Smooth muscle cell of the pulmonary artery (primary cell): ENCODE measurements at places on chromosomes 7 and 10. TPM values are rescaled to one million over a fixed set of nuclear protein-coding genes. Genes with fewer than 3 reads are reported as not detected.

Gene PLAC9
- total RNA-seq = 8.0 and 18.2 TPM in 2 replicates

Gene ASB10
- total RNA-seq = not detected in 2 replicates

Gene VPS37D
- total RNA-seq = 4.1 and 5.7 TPM in 2 replicates

Gene ZNF727
- 0.07 and 0.10 TPM in 2 replicates for total RNA-seq

Gene C10orf88
- total RNA-seq = 12.3 and 19.0 TPM in 2 replicates

Gene SAMD9L
- 14.1 and 25.1 TPM in 2 replicates for total RNA-seq
